ENCODE measurements at places on chromosomes 13 and 19.
A peak's percentile ranks its signal among the peaks of the same experiment; 100 is the strongest.

DNA sequence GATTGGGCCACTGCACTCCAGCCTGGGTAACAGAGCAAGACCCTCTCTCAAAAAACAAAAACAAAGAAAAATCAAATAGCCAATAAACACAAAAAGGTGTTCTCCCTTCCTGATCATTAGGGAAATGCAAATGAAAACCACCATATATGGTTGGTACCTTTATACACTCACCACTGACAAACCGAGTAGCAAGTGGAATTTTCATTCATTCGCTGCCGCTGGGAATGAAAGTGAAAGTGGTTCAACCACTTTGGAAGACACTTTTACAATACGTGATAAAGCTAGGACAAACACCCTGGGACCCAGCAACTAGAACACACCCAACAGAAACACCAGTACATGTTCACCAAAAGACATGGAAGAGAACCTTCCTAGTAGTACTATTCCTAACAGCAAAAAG lies 21.0 kb downstream of the GRIK5 start:
- DNase-seq = no peak

GRCh38 chr13:22126433-22127021 lies 455.7 kb downstream of the FGF9 start:
- no peak for DNase-seq

DNA sequence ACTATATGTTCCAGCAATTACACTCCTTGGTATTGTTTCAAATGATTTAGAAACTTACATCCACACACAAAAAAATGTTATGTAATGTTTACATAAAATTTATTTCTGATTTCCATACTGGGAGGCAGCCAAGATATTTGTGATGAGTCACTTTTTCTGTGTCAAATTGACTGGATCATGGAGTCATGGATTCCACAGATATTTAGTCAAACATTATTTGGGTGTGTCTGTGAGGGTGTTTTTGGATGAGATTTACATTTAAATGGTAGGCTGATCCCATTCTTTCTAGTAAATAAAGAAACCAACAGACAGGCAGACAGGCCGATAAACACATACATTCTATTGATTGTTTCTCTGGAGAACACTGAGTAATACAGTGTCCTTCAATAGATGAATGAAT lies 562.8 kb downstream of the SLITRK6 start:
- DNase-seq = no peak

DNA sequence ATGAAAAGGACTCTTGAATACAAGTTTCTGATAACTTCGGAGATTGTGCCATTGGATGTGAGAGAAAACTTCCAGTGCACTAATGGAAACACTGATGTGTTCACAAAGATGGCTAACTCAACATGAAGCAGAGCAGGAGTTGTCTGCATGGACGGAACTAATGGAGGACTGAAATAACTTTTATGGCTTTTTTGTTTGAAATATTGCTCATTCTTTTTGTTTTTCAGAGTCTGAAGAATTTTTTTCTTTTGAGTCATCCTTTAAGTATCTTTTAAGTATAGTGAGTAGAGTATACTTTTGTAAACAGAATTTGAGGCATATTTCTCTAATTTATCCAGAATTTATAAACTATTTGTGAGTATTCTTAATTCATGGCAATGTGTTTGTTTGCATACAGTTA lies 25.7 kb downstream of the CRYL1 start:
- no peak for DNase-seq

DNA sequence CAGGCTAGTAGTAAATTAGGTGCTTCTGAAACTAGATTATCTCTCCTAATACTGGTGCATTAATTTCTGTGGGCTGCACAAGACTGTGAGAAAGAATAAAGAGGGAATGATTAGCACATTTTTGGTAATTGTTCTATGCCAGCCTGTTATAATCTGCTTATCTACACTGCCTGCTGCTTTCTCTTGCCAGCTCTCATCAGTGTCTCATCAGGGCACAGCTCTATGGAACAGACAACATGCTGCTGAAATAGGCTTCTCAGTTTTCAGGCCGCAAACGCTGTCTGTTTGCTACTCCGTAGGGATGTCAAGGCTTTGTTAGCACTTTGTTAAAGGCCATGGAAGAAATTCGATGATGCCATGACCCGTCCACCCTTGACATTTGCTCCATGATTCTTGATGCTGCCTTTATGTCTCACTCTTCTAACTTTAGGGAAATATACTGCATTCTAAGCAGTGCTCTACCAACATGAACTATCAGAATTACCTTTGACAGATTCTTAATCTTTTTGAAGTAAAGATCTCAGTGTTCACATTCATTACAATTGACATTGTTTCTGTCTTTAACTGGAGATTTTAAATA lies 84.0 kb upstream of the PRR20A start:
- DNase-seq = no peak

DNA sequence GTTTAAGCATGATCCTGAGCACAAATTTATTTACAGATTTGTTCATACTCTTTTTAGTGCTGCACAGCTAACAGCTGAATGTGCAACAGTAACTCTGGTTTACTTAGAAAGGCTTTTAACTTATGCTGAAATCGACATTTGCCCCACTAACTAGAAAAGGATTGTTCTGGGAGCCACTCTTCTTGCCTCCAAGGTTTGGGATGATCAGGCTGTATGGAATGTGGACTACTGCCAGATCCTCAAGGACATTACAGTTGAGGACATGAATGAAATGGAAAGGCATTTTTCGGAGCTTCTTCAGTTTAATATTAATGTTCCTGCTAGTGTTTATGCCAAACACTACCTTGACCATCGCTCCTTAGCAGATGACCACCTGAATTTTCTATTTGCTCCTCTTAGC lies 16.0 kb downstream of the ZNF100 start:
- no peak for DNase-seq

DNA sequence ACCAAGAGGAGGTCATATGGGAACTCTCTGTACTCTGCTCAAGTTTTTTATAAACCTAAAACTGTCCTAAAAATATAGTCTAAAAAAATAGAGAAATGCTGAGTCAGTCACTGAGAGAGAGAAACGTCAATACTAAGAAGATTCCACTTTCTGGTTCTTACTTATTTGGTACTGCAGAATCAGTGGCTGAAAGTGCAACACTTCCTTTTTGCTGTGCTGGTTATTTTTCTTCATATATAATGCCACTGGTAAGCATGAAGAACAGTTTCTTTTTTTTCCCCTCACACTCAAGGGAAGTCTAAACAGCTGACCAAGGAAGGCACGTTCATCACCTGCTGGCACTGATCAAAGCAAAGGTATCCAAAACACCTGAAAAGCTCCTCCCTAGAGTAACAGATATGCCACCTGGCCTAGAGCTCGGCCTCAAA lies 44.3 kb upstream of the N4BP2L1 start:
- no peak for DNase-seq

DNA sequence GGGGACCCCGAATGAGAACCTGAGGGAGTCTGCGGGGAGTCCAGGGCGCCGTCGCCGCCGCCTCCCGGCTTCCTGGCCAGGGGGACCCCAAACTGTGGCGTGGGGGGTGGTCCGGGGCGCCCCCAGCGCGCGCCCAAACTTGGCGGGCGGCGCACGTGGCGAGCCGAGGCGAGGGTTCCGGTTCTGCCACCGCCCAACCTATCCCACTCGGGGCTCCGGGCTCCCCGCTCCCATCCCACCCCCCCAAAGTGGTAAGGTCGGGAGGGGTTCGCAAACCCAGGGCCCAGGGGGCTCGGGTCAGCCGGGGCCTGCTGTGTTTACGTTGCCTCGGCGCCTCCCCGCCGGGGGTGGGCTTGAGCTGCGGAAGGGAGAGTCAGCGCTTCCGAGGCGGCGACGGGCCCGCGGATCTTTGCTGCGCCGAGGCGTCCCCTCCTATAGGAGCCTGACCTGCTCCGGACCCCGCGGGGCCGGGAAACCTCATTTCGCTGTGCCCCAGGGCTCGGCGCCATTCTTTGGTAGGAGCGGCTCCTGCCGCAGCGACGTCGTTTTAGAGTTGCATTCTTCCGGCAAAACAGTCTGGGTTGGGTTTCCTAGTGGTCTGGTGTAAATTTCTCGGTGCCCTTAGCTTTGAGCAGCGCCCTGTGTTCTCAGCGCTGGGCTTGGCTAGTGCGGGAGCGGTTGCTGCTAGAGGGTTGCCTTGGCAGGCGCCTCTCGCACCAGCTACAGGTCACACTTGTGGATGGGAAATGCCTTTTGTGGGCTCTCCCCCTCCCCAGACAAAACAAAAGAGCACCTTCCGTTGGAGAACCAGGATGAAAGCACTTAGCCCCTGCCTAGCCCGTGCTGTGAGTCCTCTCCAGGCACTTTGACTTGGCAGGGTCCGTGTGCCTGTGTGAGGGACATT lies 1.2 kb downstream of the DAZAP1 start:
- peak; percentile 23 for DNase-seq

DNA sequence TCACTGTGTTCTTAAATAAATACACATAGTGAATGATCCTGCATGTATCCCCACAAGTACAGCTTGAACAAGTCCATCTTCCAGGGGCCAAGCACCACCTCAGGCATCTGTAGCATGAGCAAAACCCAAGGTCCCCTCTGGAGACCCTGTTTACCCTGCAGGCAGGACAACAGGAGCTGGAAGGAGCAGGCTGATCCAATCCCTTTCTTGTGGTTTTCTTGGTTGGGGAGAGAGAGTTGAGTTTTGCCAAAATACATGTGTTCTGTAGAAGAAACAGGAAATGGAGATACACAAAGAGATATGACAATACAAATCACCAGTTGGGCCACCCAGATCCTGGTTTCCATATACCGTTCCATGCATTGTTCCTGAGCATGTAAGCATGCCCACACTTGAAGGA lies 92.8 kb downstream of the SHISA2 start:
- DNase-seq = no peak

- no peak for DNase-seq
These were observed 5.0 kb upstream of the LENG1 start for GRCh38 chr19:54164369-54165068.

GRCh38 chr19:41796362-41796761 lies at the start of gene CEACAM3:
CEACAM3 (plus strand) TSS chr19:41796587; CDS start chr19:41796678, 91 bp downstream.
- DNase-seq = no peak

- DNase-seq = no peak
These were observed 369.9 kb downstream of the KLF5 start for GRCh38 chr13:73428706-73429105.

DNA sequence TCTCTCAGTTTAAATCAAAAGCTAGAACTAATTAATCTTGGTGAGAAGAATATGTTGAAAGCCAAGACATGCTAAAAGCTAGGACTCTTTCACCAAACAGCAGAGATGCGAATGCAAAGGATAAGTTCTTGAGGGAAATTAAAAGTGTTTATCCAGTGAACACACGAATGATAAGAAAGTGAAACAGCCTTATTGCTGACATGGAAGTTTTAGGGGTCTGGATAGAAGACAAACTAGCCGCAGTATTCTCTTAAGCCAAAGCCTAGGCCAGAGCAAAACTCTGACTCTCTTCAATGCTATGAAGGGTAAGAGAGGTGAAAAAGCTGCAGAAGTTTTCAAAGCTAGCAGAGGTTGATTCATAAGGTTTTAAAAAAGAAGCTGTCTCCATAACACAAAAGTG lies 103.0 kb downstream of the UFM1 start:
- DNase-seq = no peak

- no peak for DNase-seq
These were observed 53.3 kb downstream of the SOX21 start for GRCh38 chr13:94658926-94659597.

DNA sequence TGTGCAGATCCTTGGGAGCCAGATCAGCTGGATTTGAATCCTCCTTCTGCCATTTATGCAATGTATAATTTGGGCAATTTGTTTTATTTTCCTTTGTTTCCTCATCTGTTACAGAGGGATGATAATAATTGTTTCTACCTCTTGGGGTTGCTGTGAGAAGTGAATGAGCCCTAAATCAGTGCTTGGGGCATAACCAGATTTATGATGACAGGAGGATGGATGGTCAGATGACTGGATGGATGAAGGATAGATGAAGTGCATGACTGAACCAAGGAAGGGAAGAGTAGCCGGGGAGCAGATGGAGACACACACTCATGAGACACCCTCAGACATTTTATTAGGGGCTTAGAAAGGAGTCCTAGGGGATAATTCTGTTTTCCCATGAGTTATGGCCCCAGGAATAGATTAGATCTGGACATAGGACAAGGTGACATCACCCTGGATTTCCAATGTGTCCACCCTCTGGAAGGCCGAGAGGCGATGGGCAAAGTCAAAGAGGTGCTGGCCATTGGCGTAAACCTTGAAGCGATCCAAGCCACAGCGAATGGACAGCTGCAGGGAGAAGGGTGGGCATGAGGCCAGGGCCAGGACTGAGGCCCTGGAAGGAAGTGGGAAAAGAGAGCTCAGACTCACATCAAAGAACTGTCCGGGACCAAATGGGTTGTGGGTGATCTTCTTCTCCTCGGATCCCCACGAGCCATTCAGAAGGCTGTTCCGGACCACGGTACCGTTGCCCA lies 11.2 kb downstream of the LGALS4 start:
- no peak for DNase-seq

DNA sequence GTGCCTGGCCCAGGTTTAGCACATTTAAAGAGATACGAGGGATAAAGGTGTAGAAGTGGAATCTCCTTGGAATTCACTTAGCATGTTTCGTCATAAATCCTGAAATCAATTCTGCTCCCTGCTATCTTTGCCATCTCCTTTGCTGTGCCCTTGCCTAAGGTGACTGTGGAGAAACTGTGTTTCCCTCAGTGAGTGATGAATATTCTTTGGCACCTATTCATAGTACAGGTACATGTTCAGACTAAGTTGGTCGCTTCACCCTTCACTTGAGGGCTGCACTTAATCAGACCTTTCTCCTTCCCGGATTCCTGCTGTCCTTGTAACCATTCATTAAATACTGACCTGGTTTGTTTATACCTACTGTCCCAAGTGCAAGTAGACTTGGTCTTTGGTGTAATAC lies 17.8 kb downstream of the PCCA start:
- no peak for DNase-seq

DNA sequence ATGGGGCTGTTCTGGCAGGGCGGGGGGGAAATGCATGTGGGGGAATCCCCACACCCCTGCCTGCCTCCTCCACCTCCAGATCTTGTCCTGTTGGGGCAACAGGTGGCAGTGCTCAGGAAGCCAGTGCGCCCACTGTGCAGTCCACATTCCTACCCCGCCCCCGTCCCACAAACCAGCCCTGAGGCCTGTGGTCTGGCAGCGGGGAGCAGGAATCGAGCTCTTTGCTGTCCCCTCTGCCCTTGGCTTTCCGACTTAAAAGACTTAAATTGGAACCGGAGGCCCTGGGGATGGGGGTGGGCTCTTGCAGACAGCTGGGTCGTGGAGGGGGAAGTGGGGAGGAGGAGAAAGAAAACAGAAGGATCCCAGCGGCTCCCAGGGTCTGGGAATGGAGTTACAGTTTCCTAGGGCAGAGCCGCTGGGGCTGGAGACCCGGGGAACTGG lies 4.3 kb downstream of the NANOS3 start:
- DNase-seq = no peak

DNA sequence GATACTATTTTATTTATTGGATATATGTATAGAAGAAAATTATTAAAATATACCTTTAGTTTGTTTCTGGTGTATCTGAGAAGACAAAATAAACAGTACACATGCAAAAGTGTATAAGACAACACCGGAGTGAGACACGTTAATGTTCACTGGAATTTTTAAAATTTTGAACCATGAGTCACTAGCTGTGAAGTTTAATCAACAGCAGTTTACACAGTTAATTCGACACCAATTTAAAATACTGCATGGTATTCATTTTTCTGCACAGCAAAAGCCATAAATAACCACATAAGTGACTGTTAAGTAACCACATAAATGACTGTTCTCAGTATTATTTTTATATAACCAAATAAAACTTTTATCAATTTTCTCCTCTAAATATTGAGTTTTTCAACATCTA lies 418.7 kb upstream of the NBEA start:
- no peak for DNase-seq

GRCh38 chr13:50685491-50685890 lies 158.0 kb downstream of the DLEU7 start:
- peak; percentile 73 for DNase-seq
